ENCODE measurements at places on chromosomes 1 and 21. TPM values are rescaled to one million over a fixed set of nuclear protein-coding genes. Genes with fewer than 3 reads are reported as not detected.

GRCh38 chr1:237062976-237063375 lies 21.0 kb downstream of the RYR2 start:
- no peak for DNase-seq

Gene SYT14
- total RNA-seq: 0.14 TPM

DNA sequence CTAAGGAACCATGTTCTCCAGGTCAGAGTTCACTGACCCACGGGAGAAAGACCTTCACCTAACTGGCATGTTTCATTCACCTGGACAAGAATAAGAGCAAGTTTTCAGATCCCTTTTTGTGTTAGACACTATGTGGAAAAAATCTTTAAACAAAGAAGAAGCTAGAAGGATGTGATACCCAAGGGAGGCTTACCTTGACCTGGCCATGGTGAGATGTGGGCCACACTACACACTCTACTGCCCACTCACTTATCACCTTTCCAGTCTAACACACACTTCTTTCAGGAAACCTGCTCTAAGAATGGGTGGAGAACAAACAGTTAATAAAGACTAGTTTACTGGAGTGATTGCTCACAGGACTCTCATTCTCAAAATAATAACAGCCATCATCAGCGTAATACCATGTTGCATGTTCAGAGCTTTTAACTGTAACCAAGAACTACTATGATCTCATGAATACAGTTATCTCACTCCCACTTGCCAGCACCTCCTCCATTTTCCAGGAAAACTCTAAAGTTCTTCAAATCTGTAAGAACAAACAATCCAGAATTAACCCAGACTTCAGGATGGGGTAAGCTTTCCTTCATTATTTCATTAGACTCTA lies 1.4 kb downstream of the RGS8 start:
- DNase-seq: no peak

GRCh38 chr1:114108751-114109255 lies 44.9 kb downstream of the SYT6 start:
- DNase-seq: no peak

Gene RNU1-3
- 5,589 TPM for total RNA-seq

Gene PLEKHG5
- total RNA-seq: 14.1 TPM

Gene PLA2G2C
- not detected for total RNA-seq

Gene IGSF9
- total RNA-seq: 46.3 TPM

Gene PCBP3
- total RNA-seq: 2.5 TPM

DNA sequence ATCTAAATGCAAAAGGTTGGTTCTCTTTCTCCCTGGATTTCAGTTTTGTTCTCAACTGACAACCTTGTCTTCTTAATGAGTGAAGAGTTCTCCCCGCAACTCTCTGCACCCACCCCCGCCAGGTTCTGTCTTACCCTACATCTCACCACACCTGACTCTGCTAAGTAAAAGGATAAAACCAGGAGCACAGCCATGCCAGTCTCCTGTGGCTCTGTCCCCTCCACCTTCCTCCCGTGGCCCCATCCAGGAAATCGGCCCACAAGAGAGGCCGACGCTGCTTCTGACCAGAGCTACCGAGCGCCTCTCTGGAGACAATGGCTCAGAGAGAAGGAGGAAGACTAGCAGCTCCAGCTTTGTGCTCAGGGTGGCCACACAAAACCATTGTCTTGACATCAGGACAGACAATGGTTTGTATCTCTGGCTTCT lies 72.2 kb downstream of the PLEKHA6 start:
- no peak for DNase-seq

DNA sequence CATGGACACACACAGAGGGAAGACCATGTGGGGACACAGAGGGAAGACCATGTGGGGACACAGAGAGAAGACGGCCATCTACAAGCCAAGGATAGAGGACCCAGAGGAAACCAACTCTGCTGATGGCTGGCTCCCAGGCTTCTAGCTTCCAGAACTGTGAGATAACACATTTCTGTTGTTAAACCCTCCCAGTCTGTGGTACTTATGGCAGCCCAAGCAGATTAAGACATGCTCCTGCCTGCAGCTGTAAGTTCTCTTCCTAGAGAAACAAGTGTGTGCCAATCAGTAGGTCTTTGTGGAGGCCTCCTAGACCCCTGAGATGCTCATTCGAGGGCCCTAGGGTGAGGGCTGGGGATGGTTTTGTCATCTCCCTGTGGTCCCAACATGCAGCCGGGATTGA lies 2.7 kb downstream of the AGT start:
- no peak for DNase-seq

- no peak for DNase-seq
These were observed 12.8 kb upstream of the TMEM200B start for GRCh38 chr1:29136391-29136915.

DNA sequence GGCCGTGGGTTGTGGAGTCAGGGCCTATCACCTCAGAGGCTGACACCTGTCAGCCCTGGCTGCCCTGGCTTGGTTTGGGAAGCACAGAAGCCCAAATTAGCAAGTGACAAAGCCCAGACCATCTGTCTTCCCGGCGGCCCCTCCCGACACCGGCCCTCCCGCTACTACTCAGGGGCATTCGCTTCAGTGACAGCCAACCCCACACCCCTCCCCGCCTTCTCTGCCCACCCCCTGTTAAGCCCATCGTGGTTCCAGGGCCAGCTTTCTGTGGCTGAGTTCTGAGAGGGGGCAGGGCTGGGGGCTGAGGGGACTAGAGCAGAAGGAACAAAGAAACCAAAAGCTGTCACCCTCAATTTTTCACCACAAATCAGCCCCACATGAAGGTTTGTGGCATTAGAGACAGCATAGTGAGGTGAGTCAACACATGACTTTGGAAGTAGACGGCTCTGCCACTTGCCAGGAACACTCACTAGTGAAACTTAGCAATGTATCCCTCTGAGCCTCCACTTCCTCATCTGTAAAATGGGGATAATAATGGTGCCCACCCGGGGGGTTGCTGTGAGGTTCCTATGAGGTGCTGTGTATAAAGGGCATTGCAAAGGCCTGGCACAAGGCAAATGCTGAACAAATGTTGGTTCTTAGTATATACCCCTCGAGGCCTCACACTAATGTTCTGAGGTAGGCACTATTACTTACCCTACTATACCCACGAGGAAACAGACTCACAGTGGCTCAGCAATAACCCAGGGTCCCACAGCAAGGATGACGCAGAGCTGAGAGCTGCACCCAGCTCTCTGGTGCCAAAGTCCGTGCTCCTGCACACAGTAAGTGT lies 5.2 kb upstream of the TNNI1 start:
- DNase-seq: no peak

- DNase-seq: no peak
These were observed 24.4 kb upstream of the TSPEAR start for GRCh38 chr21:44735821-44736220.

Gene ATP1B1
- total RNA-seq: 795 TPM

Gene PSMA5
- 76.3 TPM for total RNA-seq

DNA sequence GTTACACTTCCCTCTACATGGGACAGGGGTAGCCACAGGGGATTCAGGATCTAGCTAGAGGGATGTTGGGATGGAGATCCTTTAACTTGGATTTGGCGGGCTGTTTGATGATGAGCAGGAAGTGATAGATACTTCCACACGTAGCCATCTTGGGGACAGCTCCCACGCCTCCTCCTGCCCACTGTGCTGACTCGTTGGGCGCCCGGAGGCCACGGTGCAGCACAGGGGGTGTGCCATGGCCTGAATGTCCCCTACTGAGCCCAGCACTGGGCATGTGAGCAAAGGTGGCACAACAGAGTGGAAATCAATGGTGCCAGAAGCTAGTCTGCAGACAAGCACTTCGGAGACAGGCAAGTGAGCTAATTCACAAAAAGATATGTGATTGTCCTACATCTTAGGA lies 31.6 kb upstream of the CCSAP start:
- DNase-seq: no peak

Gene MATN1
- total RNA-seq: not detected

Gene EXO1
- total RNA-seq: 1.4 TPM

DNA sequence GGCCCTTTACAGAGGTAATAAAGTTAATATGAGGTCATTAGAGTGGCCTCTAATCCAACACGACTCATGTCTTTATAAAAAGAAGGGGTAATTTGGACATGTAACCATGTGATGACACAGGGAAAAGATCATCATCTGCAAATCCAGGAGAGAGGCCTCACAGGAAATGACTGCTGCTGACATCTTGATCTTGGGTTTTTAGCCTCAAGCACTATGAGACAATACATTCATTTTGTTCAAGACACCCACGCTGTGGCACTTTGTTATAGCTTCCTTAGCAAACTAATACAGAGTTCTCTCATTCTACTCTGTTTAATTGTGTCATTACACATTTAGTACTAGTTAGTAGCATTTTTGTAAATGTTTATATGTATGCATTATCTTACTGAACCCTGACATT lies 64.0 kb upstream of the RUNX1 start:
- DNase-seq: no peak

Gene ZNF648
- not detected for total RNA-seq

DNA sequence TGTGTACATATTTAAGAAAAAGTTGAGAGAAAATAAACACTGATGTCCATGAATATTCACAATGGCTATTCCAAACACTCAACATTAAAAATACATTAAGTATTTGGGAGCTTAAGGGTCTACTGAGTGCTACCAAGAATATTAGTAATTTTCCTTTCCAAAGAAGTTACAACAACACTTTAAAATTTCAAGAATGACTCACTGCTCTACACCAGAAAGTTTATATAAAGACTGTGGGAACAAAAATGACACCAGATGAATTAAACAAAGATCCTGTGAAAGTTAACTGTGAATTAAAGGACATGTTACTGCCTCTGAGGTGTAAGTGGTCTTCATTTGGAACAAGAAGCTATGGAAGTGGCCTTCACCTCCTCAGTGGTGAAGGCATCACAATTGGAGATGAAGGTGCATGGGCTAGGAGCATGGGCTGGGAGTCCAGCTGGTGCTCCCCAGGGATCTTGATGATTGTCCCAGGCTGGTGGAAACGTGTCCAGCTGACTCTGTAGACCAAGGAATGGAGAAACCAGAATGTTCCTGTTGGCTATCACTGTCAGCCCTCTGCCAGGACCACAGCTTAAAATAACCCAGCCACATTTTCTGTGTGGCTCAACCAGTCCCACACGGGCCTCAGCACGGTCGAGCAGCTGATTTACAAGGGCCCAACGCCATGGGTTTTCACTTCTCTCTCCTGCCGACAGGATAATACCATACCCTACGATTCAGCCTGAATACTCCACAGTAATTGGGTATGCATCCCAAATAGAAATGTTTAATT lies 28.8 kb downstream of the TAF5L start:
- DNase-seq: peak; percentile 12

DNA sequence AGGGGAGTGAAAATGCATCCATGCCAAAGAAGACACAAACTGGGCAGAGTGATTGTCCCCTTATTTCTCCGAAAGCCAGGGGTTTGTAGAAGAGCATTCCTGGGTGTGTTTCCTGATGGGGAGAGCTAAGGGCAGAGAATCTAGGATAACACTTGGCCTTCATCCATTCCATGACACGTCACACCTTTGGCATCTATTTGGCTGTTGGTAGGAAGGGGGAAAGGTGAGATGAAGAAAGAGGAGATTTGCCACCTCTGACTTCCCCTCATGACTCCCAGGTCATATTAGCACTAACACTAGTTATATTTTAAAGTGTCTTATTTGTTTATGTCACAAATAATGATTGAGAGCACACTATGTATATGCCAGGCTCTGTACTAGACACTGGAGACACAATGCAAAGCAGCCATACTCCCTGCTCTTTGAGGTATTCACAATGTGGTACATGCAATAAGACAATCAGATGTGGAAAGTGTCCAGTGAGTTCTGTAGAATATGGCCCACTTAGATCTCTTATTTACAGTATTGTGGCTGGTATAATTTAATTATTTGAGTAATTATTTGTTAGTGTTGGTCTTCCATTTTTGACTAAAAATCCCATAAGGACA lies 54.5 kb upstream of the GADD45A start:
- no peak for DNase-seq

GRCh38 chr1:93700532-93701469 lies 19.2 kb upstream of the BCAR3 start:
- no peak for DNase-seq

- DNase-seq: no peak
These were observed 29.6 kb downstream of the CLIC6 start for GRCh38 chr21:34698270-34699015.

Gene SH2D1B
- total RNA-seq: 0.70 TPM

DNA sequence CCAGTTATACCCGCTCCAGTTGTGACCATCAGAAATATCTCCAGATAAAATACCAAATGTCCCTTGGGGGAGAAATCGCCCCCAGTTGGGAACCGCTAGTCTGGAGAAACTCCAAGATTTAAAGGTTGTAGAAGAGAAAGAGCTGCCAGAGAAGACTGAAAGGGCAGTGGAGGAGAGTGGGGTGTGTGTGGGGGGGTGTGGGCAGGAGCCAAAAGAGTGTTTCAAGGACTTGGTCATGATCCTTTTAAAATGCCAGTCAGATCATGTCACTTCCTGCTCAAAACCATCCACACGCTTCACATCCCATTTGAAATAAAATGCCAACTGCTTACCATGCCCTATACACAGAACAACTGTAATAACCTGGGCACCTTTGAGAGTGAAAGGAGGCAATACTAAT lies 3.4 kb upstream of the HEYL start:
- DNase-seq: no peak

Gene ADAMTS5
- total RNA-seq: 2.6 TPM

DNA sequence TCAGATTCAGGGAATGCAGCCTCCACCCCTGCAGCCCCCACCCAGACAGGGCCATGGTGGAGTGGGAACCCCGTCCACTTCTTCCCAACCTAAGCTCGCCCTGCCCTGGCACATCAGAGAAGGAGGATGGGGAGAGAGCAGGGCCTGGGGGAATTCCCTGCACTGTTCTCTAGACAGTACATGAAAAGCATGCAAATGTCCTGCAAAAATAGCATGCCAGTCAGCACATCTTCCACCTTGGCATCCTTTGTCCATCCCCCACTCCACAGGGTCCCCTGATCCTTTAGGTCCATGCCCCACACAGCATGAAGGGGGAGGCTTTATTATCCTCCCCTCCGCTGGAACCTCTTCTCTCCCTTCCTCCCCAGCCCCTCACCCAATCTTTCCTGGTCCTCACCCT lies 35.0 kb upstream of the RD3 start:
- DNase-seq: no peak

Gene CLDN17
- total RNA-seq: not detected

GRCh38 chr21:41962425-41962966 lies 8.7 kb upstream of the C2CD2 start:
- DNase-seq: no peak

DNA sequence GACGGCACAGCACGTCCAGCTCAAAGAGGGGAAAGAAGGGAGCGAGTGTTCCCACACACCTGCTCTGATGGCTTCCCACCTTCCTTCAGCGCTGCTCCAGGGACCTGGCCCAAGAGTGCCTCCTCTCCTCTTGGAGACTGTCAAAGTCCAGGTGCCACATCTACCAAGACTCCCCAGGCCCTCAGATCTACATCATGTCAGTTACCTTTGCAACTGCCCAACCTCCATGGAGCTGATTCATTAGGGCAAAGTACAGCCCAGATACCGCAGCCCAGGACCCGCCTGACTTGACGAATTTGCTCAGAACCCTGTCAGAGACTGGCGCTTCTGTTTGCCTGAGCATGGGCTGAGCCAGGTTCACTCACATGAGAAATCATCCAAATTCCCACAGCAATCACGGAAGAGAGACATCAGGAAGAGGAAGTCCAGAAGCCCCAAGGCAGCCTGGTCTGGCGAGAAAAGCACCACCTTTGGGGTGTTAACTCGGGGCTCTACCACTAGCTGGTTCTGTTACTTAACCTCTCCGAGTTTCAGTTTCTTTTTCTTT lies at the start of gene SEC16B:
Gene SEC16B (minus strand): TSS at position 234 of the 547 bp plus-strand sequence. CDS start 2,077 bp downstream, outside the sequence.
- DNase-seq: peak; percentile 35

GRCh38 chr1:240765732-240766363 lies 153.9 kb upstream of the GREM2 start:
- no peak for DNase-seq
